AG08395 (cell line): ENCODE measurements at places on chromosomes 12 and 14.

DNA sequence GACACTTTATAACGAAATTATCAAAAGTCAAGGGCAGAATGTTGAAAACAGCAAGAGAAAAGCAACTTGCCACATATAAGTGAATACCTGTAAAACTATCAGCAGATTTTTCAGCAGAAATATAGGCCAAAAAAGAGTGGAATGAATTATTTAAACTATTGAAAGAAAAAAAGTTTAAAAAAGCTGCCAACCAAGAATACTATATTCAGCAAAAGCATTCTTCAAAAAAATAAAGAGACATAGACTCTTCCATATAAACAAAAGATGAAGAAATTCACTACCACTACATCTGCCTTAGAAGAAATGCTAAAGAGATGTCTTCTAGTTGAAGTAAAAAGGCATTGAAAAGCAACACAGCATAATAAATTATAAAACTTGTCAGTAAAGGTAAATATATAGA, 80.6 kb upstream of the CPNE8 start:
- no peak for DNase-seq

DNA sequence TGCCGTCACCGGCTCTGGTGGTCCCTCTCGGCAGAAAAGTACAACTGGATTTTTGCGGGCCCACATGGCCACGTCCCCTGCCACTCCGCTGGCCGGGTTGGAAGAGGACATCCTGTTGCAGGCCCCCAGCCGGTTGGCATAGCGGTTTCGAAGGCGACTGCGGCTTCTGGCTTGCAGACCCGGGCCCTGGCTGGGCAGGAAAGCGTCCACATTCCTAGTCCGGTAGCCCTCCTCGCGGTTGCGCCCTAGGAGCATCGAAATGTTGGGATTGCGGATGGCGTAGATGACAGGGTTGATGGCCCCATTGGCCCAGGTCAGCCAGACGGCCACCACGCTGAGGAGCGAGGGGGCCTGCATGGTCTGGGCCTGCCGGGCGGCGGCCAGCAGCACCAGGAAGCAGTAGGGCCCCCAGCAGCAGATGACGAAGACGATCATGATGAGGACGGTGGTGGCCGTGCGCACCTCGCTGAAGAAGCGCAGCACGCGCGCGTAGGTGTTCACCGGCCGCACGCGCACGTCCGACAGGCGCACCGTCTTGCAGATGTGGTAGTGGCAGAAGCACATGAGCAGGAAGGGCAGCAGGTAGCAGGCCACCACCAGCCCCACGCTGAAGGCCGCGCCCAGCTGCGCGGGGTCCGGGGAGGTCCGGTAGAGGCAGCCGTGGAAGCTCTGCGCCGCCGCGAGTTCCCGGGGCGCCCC, 1.2 kb downstream of the GPR135 start:
- no peak for DNase-seq

- DNase-seq: peak; percentile 5
These were observed 39.2 kb upstream of the KRR1 start for GRCh38 chr12:75550401-75551240.

DNA sequence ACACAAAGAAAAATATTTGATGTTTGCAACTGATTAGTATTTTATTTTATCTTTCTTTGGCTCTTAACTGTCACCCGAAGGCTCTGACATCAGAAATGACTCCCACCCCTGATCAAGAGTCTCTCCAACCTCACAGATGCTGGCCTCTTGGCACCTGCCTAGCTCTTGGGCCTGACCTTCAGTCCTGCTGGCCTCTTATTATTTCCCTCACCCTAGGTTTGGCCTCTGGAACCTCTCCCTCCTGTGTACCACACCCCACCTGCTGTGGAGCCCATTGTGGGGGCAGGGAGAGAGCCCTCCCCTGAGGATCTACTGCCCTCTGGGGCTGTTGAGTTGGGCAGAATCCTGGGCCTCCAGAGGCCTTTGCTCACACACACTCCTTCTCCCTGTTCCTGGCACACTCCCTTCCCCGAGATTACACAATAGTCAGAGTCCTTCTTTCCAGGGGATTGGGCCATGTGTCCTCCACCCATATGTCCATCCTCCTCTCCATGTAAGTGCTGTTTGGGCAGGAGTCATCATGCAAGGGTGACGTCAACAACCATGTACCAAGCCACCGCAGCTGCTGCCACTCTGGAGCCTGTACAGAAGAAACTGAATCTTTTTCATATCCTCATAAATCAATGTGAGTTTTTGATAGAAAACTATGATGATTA, 124.3 kb downstream of the RASSF9 start:
- DNase-seq: peak; percentile 3

DNA sequence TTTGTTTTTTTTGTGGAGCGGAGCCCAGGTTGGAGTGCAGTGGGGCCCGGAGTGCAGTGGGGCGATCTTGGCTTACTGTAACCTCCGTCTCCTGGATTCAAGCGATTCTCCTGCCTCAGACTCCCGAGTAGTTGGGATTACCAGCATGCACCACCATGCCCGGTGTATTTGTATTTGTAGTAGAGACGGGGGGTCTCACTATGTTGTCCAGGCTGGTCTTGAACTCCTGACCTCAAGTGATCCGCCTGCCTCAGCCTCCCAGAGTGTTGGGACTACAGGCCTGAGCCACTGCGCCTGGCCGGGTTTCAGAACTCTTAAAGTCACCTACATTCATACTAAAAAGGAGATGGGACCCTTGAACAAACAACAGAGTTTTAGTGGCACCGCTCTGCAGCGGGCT, 52.7 kb downstream of the KRT80 start:
- no peak for DNase-seq

DNA sequence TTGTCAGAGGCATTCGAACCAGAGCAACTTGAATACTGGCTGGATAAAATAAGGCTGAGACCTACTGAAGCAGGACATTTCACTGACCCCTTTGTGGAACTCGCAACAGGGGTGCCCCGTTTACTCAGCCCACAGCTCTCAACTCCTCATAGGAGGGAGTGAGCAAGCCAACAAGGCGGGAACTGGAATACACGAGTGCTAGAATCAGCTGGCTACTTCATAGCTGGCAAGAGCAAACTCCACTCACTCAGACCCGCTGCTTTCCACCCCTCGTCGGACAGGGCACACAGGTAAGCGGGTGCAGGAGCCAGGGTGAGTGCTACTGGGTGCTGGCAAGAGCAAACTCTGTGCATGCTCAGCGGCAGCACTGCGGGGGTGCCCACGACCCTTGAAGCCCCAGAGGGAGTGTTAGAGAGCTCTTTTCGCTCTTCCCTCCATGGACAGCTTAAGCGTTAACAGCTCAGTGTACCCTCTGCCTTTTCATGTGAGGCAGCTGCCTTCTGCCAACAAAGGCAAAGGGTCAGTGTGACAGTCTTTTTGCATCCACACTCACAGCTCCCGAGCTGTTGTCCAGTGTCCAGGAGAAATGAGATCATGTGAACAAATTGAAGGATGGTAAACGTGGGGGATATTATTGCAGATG, 15.7 kb downstream of the CAPZA3 start:
- DNase-seq: no peak

- no peak for DNase-seq
These were observed 68.8 kb upstream of the GPR68 start for GRCh38 chr14:91313154-91313850.

DNA sequence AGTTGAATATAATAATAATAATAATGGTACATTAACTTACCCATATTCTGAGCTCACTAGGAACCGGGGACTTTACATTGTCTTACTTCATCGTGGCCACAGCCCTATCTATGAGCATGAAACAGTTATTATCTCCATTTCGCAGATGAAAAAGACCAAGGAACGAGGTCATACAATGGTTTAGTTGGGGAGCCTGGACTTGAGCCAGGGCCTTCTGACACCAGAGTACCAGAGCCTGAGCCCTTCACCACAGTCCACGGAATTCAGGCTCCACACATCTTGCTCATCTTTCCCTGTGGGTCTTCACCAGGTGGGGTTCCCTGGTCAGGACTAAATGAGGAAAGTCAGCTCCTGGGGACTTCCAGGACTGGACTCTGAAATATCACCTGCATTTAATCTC, 31.3 kb upstream of the CMKLR1 start:
- DNase-seq: no peak

- DNase-seq: no peak
These were observed 12.5 kb upstream of the ANKLE2 start for GRCh38 chr12:132774159-132774558.

- no peak for DNase-seq
These were observed 364.5 kb downstream of the ADGRD1 start for GRCh38 chr12:131318045-131318685.

DNA sequence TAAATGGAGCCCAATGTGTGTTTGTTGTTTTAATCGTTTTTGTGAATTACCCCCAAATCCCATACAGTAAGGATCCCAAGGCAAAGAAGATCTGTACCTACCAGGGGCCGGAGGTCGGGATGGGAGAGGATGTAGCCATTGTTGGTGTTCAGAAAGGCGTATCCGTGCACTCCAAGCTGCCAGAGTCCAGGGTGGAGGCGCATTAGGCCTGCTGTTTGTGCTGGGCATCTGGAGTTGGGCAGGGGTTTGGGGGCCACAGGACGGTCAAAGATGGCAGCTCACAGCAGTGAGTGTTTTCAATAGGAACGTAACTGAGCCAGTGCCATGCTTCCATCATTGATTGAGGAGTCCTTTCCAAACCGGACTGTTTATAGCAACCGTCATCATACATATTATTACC, 40.2 kb downstream of the CACNA2D4 start:
- DNase-seq: no peak
